Stimulated activated CD8-positive, alpha-beta memory T cell treated with anti-CD3 and anti-CD28 coated beads, Interleukin-4, amount 100 ng/mL, for 4 hours (primary cell): ENCODE measurements at places on chromosomes 5 and 9.

DNA sequence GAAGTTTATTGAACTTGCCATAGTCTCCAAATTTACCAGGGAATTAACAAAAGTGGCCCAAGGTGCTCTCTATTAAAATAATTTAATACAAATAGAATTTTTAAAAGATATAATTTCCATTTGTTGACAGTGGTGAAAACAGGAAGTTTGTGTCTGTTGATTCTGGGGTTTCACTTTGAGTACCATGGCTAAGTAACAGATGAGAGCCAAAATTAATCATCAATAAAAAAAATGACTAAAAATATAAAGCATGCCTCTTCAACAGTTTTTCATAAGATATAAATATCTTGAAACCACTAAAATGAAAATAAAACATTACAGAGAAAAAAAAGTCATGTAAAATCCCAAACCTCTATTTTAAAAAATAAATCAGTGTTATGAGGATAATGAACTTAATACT, 49.8 kb downstream of the SGCD start:
- DNase-seq, result no peak

DNA sequence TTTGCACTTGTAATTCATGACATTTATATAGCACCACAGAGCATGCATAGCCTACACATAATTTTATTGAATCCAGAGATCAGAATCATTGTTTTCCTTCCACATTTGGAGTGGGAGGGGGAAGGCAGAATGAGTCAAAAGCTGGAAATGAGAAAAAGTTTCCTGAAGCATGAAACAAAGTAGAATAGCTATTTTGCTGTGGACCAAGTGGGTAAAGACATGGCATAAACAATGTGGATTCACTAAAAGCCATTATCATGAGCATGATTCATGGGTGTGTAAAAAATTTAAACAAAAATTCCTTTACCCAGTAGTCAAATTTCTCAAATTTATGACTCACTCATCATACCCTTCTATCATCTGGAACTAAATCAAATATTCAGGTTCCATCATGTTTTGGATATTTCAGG, 97.9 kb downstream of the YIPF5 start:
- no peak for DNase-seq

DNA sequence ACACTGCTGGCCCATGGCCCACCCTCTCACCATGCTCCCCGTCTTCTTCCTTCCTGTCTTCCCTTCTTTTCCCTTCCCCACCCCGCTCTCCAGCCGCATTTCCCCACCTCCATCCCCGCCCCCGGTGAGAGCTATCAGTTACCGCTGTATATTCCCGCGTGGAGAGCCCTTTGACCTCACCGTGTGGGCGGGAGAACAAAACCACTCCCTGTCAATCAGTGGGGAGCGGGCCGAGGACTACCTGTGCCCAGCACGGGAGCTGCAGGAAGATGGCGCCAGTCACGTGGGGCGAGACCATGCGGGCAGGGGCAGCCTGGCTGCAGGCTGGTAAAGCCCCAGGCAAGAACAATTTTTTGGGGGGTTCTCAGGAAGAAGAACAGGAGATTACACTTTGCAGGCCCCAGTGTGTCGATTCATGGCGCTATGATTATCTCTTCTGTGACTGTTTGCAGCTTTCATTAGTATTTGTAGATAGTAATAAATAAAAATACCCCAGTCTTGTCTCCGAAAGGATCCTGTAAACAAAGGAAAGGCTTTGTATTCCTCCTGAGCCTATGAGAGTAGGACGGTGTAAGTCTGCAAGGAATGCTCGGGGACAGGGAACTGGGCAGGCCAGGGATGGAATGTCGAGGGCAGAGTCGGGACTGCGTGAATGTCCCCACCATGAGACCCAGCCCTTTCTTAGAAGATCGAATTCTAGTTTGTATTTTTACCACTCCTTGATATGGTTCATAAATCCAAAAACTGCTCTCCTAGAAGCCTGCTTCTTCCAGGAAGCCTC, 14.8 kb upstream of the DMRT1 start:
- DNase-seq, result no peak

DNA sequence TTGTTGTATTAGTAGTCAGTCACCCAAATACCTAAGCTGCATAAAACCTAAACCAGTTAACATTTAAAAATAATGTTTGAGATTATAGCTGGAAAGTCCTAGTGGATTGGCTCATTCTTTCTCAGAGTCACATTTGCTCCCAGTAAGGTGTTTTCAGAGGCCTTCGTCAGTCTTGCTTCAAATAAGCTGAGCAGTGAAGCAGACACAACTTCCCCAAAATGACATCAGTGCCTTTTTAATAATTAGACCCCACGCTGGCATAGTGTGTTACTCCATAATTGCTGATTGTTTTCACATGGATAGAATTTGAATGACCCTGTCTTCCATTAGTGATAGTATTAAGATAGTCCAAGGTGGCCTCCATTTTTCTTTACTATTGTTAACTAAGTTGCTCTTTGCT, 245.8 kb downstream of the PJA2 start:
- DNase-seq, result no peak

GRCh38 chr5:168649306-168649705, 70.1 kb upstream of the PANK3 start:
- no peak for DNase-seq

- no peak for DNase-seq
These were observed 12.0 kb downstream of the PDGFRB start for GRCh38 chr5:150143350-150144245.

DNA sequence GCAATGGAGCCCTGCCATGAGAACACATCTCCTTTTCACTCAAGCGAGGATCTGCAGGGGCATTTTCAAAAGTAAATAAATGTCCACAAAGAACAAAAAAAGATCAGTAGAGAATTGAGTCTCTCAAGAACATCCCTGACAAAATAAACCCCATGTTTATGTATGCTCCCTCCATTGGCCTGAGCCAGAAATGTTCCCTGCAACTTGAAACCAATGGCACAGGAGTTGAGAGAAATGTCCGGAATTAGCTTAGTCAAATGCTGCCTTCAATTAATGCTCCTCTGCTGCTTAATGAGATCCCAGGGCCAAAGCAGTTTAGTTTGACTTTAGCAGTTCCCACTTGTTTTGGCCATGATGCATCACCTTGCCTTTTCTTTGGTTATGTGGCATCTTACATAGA, 238.3 kb downstream of the EBF1 start:
- DNase-seq, result no peak

- no peak for DNase-seq
These were observed 1.9 kb downstream of the PCSK5 start for GRCh38 chr9:75892216-75892911.

DNA sequence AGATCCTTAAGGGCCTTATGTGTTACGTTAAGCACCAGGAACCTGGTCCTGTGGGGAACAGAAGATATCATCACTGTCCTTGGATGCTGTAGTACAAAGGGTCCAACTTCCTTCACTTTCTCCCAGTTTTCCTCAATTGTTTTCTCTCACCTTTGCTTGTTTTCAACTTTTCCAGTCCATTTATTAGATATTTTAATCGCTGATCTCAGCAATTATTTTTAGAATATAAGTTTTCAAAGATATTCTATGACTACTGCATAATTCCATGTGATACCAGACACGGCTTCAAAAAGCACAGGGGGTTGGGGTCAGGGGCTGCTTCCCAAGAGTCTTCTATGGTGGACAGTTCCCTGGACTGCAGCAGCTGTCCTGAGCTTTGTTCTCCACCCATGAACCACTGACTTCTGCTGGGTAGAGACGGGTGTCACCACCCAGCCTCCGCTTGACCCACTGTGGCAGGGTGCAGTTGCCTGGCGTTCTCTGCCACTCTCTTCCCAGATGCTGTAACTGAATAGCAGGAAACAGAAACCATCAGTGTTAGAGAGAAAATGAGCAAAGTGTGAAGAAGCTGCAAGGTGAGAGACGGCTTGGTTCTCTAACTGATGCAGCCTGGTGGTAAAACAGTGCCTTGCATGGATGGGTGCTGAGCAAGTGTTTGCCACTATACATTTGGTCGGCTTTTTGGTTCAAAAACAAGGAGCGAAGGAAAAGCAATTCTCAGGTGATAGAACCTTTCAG, 383.0 kb downstream of the RAB3C start:
- no peak for DNase-seq

- peak; percentile 18 for DNase-seq
These were observed 99.1 kb downstream of the FBXO38 start for GRCh38 chr5:148482697-148483462.

DNA sequence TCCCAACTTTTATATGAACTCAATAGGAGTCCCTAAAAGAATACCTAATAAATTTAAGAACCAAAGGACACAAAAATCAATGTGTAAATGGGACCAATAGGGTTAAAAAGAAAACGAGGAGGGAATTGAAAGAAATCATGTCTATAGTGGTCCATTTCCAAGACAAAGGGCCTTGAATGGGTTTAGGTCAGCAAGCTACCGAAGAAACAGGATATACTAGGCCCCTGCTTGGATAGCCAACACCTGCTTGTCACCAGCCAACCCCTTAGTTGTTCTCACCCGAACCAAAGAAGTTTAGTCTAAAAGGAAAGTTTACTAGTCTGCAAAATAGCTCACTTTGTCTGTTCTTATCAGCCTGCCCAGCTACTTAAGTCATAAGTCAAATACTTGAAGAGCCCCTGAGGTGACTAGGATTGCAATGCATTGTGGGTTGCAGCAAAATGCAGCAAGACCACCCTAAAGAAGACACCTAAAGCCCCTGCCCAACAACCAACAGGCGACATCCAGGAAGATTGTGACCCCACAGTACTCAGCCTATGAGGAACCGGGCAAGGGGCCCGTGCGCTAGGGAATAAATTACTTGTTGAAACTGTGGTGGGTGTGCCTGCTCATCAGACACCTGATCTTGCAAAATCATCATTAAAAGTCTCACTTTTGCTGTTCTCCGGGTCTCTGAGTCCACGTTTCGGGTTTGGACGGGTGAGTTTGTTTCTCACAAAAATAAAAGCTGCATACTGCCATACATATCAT, 183.9 kb upstream of the PPP1R26 start:
- no peak for DNase-seq

DNA sequence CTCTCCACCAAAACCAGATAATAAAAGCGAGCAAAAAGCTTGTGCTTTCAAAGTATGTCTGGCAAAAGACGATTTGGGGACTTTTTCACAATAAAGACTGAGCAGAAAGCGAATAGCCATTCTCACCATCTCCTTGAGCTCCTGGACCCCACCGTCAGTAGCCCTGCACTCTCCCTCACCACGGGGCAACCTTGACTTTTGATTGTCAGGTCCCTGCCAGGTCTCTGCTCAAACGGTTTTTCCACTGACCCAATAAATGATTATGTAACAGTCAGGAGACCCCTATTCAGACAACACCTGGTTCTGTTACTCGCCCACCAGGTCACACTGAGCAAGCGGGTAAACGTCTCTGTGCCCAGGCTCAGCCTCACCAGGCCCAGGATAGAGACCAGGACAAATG, 131.3 kb downstream of the MVB12B start:
- no peak for DNase-seq

- DNase-seq, result no peak
These were observed 38.2 kb upstream of the UBAP2 start for GRCh38 chr9:34086864-34087263.

GRCh38 chr9:16331527-16331926, 538.9 kb downstream of the BNC2 start:
- no peak for DNase-seq

DNA sequence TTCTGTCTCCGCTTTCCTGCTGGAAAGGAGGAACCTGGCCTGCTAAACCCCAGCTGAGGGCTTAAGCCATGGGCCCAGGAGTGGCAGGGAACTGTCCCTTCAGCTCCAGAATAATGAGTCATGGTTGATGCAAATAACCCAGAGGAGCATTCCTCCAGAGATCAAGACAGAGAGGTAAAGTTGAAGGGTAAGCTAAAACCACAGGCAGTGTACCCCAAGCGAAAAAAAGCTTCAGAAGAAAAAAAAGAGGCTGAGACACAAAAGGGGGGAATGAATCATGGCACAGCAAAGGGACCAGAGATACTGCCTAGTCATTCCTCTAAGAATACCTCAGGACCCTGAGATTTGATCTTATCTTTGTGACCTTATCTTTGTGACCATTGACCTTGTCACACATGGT, 199.5 kb upstream of the TAS2R1 start:
- no peak for DNase-seq

DNA sequence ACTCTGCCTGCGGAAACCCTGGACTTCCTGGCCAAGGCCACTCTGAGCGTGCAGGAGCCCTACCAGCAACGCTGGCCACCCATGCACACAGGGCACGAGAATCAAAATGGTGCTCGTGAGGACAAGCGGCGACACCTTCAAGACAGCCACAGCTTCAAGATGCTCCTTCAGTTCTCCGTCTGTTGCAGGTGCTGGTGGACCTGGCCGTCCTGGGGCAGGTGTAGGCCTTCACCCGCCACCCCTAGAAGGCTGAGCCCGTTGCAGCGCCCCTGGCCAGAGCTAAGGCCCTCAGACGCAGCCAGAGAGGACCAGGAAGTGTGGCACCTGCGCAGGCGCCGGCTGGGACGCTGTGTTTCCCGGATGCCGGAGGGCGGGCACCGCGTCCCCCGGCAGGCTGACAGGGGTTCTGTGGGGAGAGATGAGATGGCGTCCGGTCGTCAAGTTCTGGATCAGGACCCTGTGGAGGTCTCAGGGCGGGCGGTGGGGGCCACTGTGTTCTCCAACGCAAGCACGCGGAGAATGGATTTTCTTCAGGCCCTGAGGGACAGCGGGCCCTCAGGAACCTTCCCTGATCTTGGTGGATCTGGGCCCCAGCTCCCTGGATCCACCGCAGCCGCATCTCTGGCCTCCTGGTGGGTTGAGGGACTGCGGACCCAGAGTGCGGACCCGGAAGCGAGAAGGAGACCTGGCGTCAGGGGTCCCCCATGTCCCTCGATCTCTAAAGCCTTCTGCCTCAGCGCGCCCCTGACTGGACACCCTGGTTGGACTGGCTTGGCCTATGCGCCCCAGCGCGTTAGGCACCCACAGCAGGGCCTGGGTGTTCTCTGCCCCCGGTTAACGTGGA, 1770.8 kb upstream of the CDH9 start:
- no peak for DNase-seq

DNA sequence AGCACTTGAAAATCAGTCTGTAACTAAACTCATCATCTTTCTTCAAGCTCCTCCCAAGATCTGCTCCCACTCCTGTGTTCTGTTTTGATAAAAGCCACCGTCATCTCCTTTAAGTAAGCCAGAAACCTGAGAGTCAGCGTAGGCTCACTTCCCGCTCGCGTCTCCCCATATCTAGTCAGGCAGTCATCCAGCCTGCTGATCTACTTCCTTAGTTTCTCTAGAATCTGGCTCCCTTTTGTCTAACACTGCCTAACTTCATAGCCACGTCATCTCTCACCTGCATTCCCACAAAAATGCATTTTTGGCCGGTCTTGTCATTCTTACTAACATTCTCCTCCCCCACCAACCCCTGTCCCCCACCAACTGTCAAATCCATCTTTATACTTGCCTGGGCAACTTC, 3.0 kb upstream of the TJP2 start:
- DNase-seq, result no peak

GRCh38 chr9:112059145-112059965, 115.7 kb downstream of the SUSD1 start:
- no peak for DNase-seq

- no peak for DNase-seq
These were observed 316.0 kb upstream of the PAPPA start for GRCh38 chr9:115837618-115838017.

DNA sequence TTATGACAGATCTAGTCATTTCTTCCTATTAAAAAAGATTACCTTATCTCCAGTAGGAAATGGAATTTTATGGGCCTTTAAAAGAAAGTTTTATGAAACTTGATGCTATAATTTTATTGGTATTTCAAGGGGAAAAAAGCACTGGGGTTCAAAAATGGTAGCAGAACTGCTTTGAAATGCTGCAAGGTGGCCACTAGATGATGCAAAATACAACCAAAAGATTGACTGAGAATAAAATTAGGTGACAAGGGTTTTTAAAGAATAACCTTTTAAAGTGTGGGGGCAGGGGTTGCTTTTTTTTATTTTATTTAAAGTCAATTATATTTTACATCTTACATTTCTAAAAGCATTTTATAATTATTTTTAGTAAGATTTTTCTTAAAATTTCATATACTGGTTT, 61.7 kb downstream of the KLF9 start:
- DNase-seq, result no peak
